ENCODE measurements at places on chromosomes 1 and 21.

GRCh38 chr1:18927082-18927653 is 24.8 kb upstream of the ALDH4A1 start:
- no peak for DNase-seq

- DNase-seq = no peak
Measured at GRCh38 chr1:200392625-200393185, 17.1 kb downstream of the ZNF281 start.

GRCh38 chr1:168236836-168237611 is 11.2 kb downstream of the SFT2D2 start:
- DNase-seq = peak; percentile 31

GRCh38 chr1:56301791-56302190 is 277.6 kb downstream of the PLPP3 start:
- no peak for DNase-seq

DNA sequence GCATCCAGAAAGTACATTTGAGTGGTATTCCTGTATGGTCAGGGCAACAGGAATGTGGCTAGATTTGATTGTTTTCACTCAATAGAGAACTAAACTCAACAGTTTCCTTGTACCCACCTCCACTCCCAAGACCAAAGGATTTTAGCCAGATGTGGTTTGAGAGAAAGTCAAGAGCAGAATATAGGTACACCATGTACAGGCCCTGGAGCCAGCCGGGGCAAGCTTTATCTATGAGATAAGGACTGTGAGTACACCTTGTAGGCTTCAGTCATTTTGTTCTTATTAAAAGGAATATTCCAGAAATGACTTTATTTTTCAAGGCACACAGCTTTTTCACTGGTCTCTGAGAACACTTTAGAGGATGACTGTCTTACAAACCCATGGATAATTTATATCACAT is 192.4 kb upstream of the JUN start:
- DNase-seq = no peak

- no peak for DNase-seq
Measured at GRCh38 chr1:75765697-75766355, 20.2 kb upstream of the RABGGTB start.

DNA sequence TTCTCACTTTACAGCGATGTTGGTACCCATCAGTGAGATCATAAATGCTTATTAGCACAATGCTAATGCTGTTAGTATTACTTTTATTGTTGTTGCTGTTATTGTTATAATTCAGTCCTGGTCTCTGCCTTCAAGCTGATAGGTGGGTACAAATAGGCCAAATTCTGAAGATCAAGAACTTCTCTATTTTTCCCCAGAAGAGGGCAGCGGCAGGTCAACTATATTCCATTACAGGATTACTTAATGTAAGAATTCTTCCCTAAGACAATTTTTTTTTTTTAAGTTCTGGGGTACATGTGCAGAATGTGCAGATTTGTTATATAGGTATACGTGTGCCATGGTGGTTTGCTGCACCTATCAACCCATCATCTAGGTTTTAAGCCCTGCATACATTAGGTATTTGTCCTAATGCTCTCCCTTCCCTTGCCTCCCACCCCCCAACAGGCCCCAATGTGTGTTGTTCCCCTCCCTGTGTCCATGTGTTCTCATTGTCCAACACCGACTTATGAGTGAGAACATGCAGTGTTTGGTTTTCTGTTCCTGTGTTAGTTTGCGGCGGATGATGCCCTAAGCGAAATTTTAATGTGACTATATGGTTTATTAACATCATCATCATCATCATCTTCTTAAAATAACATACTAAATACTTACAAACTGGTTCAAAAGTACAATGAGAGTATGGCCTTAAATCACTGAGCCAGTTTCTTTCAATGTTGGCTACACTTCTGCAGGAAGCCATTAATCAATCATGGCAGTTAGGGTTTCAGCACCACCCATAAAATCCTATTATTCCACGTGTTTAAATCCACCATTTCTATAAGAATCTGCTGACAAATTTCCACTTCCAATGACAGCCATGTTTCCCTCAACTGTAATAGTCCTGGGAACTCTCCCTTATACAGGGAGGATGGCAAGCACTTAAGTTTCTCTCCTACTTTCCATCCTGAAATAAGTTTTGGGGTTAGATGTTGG is 19.2 kb downstream of the SLC19A2 start:
- no peak for DNase-seq

All from activated T-helper 1 cell treated with anti-CD3 and anti-CD28 coated beads, Interleukin-12 subunit alpha, Interleukin-12 subunit beta, Interleukin-2, Interleukin-4 antibody, amounts not matched to agents 30 ng/mL and 10 ng/mL and 1 ng/mL, durations not matched to agents 14 hours and 24 hours and 36 hours (primary cell).